Hematopoietic multipotent progenitor cell treated with erythropoietin and hydrocortisone succinate and interleukin-3 and kit ligand, for 15 days (in vitro differentiated cells): ENCODE measurements at places on chromosomes 7 and 10.

GRCh38 chr10:89242840-89243568 lies 8.6 kb downstream of the LIPA start:
- no peak for DNase-seq

DNA sequence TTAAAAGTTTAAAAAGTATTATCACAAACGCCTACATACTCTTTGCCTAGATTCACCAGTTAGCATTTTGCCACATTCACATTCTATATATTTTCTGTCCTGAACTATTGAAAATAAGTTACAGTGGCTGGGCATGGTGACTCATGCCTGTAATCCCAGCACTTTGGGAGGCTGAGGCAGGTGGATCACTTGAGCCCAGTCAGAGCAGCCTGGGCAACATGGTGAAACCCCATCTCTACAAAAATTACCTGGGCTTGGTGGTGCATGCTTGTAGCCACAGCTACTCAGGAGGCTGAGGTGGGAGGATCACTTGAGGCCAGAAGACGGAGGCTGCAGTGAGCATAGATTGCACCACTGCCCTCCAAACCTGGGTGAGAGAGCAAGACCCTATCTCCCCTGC lies 5.3 kb downstream of the ARPC1A start:
- DNase-seq = no peak

DNA sequence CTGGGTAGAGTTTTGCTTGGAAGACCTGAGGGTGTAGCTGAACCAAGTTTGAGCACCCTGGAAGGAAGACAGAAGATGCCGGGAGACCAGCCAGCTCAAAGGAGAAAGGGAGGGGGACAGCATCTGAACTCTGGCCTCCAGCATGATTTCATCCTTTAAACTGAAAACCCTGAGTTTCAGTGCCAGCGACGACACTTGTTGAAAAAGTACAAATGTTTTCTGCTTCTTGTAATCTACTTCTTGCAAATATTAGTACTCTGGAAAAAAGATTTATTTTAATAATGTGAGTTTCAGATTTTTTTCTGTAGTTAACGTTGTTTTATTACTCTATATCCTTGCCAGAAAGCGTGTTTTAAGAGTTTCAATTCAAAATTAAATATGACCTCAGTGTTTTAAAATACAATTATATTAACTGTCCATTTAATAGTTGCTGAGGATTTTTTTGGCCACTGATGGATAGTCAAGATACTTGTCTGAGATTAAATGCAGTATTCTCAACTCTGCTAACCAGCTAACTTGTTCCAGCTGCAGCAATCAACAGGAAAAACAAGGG lies 227.7 kb downstream of the MGMT start:
- no peak for DNase-seq

- no peak for DNase-seq
Observed at GRCh38 chr7:50366311-50366710, 61.8 kb downstream of the IKZF1 start.

DNA sequence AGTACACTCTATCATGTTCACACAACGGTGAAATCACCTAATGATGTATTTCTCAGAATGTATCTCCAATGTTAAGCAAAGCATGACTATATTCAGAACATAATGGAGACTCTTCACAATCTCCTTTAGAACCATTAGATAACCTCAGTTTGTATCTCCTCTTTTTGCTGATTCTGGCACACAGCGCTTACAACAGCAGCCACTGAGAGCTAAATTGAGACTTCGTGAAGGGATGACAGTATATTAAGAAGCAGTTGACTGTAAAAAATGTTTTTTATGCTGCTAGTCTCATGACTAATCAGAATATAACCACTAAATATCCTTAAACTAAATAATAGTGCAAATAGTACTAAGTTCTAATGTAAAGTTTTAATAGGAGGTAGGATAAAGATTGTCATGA lies 46.9 kb downstream of the KMT2E start:
- DNase-seq = no peak

GRCh38 chr7:64882341-64883112 lies 20.5 kb upstream of the ZNF273 start:
- no peak for DNase-seq

GRCh38 chr7:130277763-130278643 lies 11.3 kb downstream of the CPA2 start:
- no peak for DNase-seq
